ENCODE measurements at places on chromosomes 4 and X.

GRCh38 chrX:108304210-108304609 lies 134.0 kb downstream of the COL4A6 start:
- no peak for DNase-seq

- no peak for DNase-seq
These were observed 23.6 kb downstream of the SH3BP2 start for GRCh38 chr4:2816401-2816954.

DNA sequence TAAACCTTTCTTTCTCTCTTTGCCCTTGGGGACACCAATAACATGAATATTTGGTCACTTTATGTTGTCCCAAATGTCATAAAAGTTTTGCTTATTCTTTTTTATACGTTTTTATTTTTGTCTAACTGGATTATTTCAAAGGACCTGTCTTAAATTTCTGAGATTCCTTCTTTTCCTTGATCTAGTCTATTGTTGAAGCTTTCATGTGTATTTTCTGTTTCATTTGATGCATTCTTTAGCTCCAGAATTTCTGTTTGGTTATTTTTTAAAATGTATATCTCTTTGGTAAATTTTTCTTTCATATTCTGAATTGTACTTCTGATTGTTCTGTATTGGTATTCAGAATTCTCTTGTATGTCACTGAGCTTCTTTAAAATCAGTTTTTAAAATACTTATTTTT lies 88.3 kb downstream of the PTCHD1 start:
- DNase-seq, result no peak

DNA sequence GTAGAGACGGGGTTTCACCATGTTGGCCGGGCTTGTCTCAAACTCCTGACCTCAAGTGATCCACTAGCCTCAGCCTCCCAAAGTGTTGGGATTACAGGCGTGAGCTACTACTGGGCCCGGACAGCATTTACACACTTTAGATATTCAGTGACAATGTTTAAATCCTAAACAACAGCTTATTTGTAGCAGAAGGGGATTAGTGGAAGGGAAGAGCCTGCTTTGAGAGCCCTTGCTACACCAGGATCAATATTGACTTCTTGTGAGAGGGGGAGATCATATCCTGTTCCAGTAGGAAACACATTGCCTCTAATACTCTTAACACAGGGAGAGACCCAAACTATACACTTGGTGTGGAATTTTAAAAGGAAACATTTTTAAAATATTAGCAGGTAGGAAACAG lies 7.1 kb downstream of the MGST2 start:
- DNase-seq, result no peak

DNA sequence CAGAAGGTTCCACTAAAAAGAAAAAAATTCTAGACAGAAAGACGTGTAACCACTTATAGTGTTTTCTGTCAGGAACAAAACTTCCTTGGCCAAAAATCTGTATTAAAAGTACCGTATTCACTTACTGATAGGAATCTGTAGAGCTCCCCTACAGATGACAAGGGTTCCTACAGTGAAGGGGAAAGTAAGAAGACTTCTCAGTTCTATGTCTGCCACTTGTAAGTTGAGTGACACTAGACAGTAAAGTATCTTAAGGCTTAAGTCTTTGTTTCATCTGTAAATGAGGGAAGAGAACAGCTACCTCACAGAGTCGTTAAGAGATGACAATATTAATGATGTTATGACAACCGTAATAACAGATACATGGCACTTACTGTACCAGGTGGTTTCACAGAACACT lies 3.3 kb downstream of the COQ2 start:
- no peak for DNase-seq

DNA sequence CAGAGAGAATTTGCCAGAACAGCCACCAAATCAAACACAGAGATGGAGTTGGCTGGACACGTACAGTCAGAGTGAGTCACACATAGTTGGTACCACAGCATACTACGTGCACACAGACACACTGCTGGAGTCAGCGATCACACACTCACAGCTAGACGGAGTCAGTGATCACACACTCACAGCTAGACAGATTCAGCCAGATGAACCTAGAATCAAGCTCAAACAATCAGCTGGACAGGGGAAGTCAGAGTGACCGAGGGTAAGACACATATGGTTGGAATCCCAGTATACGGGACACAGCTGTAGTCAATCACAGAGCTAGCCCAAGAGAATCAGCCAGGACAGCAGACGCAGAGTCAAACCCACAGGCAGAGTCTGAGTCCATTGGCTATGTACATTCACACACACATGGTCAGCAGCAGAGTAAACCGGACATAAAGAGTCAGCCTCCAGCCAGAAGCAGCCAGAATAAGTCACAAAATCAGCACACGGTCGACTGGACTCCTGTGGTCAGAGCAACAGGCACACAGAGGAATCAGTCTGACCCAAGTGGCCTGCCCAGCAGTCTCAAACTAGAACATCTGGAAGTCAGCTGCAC lies 4.6 kb downstream of the SLC38A5 start:
- no peak for DNase-seq

- DNase-seq, result no peak
These were observed 27.6 kb downstream of the CLNK start for GRCh38 chr4:10656988-10657387.

- DNase-seq, result no peak
These were observed 44.1 kb upstream of the SGMS2 start for GRCh38 chr4:107780665-107781064.

DNA sequence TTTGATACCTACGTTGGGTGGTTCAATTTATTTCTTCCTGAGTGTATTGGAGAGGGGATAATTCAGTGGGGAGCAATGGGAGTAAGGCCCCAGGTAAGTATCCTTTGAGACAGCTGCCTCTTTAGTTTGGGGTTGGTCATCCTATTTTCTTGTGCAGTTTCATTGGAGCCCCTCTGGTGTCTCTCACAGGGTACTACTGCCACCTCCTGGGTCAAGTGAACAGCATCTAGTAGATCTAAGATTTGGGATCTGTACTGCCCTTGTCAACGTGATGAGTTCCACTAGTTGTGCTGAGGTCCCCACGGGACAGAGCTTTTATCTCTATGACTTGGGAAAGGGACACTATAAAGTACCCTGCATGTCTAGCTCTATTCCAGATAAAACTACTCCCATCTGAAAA lies 80.6 kb downstream of the PBDC1 start:
- DNase-seq, result no peak

DNA sequence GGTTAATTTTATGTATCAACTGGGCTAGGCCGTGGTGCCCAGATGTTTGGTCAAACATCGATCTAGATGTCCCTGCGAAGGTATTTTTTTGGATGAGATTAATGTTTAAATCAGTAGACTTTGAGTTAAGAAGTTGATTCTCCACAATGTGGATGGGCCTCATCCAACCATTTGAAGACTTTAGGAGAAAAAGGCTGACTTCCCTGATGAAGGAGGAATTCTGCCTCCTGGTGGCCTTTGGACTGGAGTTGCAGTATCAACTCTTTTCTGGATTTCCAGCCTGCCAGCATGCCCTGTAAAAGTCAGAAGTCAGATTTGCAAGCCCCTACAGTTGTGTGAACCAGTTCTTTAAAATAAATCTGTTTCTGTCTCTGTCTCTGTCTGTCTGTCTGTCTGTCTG lies 91.4 kb downstream of the STK32B start:
- DNase-seq, result no peak

DNA sequence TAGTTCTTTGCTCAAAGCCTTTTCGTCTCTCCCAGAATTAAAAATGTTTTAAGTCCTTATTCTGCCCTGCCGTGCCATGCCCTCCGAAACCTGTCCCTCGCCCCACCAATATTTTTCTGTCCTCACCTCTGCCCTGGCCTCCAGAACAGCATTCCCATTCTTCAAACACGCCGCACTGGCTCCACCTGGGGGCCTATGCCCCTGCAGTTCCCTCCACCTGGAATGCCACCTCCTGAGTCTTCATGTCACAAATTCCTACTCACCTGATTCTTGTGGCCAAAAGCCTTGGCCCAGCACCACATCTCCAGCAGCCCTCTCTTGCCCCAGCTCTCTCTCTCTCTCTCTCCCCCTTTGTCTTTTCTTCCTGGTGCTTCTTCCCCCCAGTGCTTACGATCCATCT lies 91.6 kb downstream of the APBB2 start:
- DNase-seq, result no peak

DNA sequence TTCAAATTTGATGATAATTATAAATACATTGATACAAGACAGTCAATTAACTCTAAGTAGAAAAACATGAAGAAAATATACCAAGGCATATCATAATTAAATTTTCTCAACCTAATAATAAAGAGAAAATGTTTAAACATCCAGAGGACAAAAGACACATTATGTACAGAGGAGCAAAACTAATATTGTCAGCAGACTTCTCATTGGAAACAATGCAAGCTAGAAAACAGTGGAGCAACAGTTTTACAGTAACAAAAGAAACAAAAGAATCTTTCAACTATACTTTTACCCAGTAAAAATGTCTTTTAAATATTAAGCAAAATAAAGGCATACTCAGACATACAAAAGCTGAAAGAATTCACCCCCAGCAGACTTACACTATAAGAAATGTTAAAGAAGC lies 238.0 kb downstream of the TMA16 start:
- DNase-seq, result no peak

DNA sequence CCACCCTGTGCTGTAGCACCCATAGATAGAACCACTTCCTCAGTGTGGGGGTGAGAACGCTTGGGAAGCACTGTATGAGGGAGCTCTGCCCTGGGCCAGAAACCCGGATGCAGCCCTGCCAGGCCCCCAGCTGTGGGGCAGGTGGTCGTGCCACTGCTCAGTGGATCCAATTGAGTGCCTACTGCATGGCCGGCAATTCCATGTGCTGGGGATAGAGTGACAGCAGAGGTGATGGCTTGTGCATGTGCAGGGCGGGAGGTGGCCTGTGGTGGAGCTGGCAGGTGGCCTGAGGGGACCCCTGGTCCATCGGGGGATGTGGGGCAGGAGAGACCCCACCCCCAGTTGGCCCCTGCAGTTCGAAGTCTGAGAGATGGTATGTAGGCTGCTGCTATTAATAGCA lies 60.4 kb downstream of the TRMT44 start:
- no peak for DNase-seq

- no peak for DNase-seq
These were observed 15.3 kb upstream of the XPNPEP2 start for GRCh38 chrX:129723511-129723910.

DNA sequence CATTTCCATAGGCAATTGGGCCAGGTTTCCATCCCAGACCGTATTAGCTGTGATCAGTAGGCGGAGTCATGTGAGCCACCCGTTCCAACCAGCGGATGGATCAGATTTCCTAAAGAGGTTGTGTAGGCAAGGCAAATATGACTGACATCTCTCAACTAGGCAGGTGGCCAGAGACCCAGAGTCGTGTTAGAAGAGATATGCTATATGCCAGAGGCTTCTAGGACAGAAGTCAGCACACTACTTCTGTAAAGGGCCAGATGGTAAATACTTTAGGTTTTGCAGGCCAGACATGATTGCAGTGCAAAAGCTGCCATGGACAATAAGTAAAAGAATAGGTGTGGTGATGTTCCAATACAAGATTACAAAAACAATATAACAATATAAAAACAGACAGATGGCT lies 788.4 kb downstream of the RPA4 start:
- DNase-seq, result peak; percentile 93

- DNase-seq, result no peak
These were observed 117.5 kb downstream of the RAPGEF2 start for GRCh38 chr4:159220353-159220752.

GRCh38 chr4:144614850-144615585 lies 30.9 kb upstream of the HHIP start:
- DNase-seq, result no peak

DNA sequence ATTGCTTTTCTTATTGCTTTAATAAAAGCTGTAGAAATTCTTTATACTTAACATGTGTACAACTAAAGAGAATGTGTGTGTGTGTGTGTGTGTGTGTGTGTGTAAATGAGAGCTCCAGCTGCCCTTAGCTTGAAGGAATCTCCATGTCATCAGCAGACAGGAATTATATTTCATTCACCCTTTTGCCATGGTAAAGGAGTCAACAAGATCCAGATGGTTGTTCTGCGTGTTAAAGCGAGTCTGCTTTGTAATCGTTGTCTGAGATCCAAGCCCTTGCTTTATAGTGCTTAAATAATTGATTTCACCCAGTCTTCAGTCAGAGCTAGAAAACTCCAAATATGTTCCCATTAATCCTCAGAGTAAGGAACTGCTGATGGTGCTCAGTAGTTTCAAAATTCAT lies 285.5 kb downstream of the PDGFC start:
- no peak for DNase-seq

- DNase-seq, result no peak
These were observed 11.3 kb downstream of the ARL13A start for GRCh38 chrX:100980608-100981497.

- DNase-seq, result no peak
These were observed 224.6 kb downstream of the SPRY1 start for GRCh38 chr4:123621072-123621705.

DNA sequence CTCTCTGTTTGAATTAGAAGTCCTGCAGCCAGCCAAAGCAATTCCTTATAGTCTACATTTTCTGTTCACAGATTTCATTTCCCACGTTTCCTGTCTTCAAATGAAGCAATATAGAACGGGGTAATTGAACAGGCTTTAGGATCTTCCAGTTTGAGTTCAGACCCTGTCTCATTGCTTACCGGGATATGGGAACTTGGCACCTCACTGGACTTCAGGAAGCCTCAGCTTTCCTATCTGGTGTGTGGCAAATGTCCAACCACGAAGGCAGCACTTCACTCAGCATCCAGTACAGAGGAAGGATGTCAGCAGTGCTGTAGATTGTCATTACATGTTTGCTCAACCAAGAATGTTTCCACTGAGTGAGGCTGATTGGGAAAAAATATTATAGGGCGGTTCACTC lies 271.1 kb upstream of the ZFP42 start:
- no peak for DNase-seq

DNA sequence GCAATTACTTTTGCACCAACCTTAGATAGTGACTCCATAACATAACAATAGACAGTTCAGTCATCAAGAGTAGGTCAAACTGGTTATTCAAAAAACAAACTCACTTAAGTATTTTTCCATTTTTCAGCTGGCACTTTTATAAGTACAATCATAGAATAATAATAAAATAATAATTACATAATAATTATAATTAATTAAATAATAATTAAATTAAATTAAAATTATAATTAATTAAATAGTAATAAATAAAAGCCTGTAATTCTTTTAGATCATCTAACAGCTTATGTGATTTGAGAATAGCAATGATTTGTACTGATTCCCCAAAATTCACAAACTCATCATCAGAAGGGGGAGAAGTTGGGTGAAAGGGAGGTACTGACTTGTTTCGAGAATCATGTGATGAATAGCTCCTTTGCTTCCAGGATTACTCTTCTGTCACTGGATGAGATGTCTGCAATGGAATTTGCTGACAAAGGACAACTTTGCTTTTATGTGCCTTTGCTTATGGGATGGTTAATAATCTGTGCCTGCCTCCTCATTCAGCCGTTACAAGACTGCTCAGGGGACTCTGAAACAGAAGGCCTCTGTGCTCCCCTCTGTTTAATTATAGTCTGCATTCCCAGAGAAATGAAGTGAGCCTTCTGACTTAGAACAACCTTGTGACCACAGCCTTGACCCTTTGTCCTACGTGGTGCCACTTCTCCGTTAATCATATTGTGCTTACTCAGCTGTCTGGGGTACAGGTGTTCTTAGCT lies 104.8 kb upstream of the ENPEP start:
- no peak for DNase-seq

Data from NCI-H1436 treated with DMSO at 0.1 percent for 48 hours (cell line).